ENCODE measurements at places on chromosomes 2 and 18. TPM values are rescaled to one million over a fixed set of nuclear protein-coding genes. Genes with fewer than 3 reads are reported as not detected.
A peak's percentile ranks its signal among the peaks of the same experiment; 100 is the strongest.

DNA sequence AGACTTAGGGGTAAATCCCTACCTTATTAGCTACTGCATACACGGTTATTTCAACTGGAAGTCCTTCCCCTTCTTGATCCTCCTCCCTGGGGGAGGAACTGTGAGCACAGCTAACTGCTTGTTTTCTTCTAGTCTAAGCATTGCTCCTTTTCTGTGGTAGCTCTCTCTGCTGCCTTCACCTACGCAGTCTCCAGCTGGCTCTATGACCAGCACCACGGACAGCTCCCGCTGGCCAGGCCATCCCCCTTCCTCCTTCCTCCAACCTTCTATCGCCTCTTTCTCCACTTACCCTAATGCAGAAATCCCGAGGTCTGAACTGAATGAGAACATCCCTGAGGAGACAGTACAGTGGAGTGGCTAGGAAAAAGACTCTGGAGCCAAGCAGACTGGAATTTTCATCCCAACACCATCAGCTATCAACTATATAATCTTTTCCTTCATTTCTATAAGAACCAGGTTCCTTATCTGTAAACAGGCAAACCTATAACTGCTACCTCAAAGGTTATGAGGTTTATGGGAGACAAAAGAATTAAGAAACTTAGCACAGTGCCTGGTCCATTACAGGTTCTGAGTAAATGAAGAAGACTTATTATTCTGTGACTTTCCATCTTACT is 4.7 kb upstream of the CFAP65 start:
- DNase-seq, result no peak

OBSL1 gene
- total RNA-seq, result 41.0 TPM

GRCh38 chr2:22890132-22890531 is 494.8 kb upstream of the KLHL29 start:
- DNase-seq, result no peak

PROKR1 gene
- not detected for total RNA-seq

- no peak for DNase-seq
Measured at GRCh38 chr2:17430326-17430725, 87.9 kb downstream of the RAD51AP2 start.

DNA sequence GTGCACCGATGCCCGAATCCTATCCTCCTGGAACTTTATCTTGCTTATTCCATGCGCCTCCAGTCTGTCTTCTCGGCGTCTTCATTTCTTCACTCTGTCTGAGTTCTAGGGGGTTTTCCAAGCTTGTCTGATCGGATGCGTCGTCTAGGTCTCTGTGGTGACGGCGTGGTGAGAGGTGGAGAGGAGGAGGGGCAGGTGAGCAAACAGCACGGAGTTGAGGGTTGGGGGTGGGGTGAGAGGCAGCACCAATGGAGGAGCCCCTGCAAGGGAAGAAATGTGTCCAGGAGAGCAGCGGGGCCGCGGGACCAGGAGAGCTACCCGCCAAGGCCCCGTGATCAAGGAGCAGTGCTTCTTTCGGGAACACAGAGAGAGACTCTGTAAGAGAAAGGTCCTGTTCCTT is 131.3 kb upstream of the TWIST2 start:
- no peak for DNase-seq

- no peak for DNase-seq
Measured at GRCh38 chr18:54923339-54923956, 35.8 kb downstream of the CCDC68 start.

GRCh38 chr2:19682493-19682892 is 219.3 kb downstream of the TTC32 start:
- DNase-seq, result peak; percentile 79

DNA sequence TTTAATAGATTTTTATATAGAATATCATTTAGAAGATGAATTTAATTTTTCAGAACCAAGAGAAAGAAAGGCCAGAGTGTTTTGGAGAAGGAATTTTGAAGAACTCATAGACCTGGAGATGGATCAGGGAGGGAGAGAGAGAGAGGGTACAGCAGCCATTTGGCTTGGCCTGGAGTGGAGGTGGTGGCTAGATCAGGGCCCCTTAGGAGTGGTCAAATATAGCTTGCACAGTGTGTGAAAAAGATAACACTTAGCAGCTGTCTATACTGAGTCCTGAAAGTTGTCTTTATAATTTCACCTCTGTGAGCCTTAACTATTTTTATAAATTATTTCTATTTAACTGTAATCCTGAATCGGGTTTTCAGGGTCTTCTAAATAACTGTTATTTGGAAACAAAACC is 38.8 kb upstream of the ACYP2 start:
- DNase-seq, result no peak

DNA sequence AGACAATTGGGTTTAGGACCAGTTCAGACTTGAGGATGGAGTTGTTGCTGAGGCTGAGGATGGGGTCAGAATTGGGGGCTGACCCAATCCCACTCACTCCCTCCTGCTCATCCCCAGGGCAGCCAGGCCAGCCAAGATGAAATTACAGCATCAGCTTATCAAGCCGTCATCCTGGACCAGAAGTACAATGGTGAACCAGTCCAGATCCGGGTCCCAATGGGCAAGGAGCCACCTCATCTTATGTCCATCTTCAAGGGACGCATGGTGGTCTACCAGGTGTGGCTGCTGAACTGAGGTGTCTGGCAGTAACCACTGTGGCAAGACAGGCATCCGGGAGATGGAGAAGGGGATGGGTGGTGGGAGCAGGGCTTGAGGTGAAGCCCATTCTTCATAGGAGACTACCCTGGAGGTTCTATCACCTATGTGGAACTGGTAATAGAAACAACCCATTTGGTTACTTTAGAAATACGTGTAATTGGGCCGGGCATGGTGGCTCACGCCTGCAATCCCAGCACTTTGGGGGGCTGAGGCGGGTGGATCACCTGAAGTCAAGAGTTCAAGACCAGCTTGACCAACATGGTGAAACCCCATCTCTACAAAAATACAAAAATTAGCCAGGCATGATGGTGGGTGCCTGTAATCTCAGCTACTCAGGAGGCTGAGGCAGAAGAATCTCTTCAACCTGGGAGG is 13.9 kb downstream of the VIL1 start:
- DNase-seq, result no peak

DNA sequence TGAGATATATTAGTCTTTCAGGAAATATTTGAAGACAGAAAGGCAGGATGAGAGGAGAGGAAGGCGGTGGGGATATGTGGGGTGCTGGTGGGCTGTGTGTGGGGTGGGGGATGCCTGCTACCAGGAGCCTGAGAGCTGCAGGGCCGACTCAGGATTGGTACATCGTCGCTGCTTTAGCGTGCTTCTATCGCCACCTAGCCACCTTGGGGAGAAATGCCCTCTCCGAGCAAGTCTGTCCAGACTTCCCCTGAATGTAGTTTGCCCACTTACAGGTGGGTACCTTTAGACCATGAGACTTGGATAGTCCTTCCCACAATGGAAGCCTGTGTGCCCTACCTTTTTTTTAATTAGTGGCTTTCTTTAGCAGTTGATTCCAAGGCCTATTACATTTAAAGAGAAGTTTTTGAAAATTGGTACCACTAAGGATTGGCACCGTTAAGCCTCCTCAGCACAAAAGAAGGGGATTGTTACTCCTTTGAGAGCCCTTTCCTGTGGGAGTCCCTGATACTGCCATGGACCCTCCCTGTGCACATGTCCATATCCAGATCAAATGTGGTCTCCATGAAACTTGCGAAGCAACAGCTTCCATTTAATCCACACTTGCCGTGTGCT is 114.1 kb upstream of the NDUFV2 start:
- no peak for DNase-seq
